NCI-H187 (cell line): ENCODE measurements at places on chromosomes 5 and 9.

DNA sequence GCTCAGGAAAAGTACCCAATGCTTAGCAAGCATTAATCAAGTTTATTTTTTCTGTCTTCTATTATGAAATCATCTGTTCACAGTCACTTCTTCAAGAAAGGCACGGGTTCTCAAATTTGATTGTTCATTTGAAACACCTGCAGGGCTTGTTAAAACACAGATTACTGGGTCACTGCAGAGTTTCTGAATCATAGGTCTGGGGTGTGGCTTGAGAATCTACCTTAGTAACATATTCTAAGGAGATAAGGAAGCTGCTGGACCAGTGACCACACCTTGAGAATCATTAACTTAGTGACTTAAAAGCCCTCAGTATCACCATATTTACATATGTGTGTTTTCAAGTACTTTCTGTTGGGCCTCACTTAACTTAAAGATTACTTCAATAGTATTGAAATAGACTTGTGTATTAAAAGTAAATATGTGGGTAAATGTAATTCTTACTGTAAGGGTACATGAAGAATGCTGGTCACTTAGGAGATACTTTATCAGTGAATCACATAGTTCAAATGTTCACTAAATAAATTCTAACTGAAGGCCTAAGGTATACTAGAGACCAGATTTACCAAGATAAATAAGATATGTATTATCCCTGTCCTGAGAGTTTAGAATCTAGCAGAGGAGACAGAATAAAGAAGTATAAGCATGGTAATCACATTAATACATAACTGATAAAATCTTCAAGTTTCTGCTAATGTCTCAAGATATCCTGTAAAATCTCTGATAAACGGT lies 1342.1 kb upstream of the C9orf72 start:
- no peak for DNase-seq

DNA sequence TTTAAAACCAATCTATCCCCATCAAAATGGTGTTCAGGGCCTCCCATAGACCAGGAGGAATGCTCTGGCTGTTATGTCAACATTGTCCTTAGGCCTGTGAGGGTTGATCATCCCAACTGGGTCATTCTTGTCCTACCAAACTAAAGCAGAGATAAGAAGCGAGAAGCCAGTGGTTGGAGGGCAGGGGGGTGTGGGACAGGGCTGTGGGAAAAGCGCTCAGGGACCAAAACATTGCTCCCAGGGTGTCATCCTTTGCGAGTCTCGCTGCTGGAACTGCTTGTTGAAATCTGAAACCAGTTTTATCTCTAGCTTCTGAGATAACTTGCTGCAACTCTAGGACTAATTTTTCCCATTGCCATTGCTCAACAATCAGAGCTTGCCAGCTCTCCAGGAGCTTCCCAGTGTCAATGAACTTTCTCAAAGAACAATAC lies 48.1 kb downstream of the SPATA31C2 start:
- DNase-seq, result no peak

GRCh38 chr5:39024884-39025283 lies 49.3 kb downstream of the RICTOR start:
- no peak for DNase-seq

GRCh38 chr9:117672369-117672768 lies 31.8 kb upstream of the TLR4 start:
- no peak for DNase-seq

GRCh38 chr5:158423623-158424200 lies 564.8 kb upstream of the CLINT1 start:
- DNase-seq, result no peak

GRCh38 chr5:178519804-178520203 lies 70.4 kb downstream of the COL23A1 start:
- no peak for DNase-seq

DNA sequence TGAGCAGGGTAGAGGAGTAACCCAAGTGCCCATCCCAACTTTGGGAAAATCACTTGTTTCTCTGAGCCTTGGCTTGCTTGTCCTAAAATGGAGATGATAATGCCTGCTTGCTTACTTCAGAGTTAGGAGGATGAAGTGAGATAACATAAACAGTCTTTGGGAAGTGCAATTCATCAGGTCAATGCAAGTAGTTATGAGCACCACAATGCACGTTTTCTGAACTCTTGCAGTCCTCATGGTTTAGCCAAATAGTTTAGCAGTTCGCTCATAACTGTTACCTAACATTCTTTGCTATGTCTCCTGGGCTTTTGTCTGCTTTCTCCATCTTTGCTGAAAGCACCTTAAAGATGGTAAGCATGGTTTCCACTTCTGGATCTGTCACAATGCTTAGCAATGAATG lies 270.0 kb downstream of the ADAMTSL1 start:
- DNase-seq, result no peak

DNA sequence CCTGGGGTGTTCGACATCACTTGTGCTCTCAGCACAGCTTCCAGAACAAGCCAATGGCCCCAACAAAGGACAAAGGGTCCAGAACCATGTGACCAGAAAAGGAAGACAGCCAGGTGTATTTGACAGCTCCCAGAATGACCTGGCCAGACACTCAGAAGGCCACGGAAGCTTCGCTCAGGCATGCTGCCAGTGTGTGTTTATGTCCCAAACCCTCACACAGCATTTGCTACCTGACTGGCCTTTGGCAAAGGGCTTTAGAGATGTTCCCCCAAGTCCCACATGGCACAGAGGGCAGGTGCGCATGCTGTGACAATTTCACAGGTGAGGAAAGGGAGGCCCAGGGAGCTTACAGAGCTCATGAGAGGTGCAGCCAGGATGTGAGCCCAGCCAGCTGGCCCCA lies 39.5 kb downstream of the MED10 start:
- DNase-seq, result no peak

- DNase-seq, result no peak
These were observed 481.9 kb downstream of the KDM4C start for GRCh38 chr9:7239708-7240107.

GRCh38 chr5:39190311-39191102 lies 28.9 kb downstream of the FYB1 start:
- DNase-seq, result no peak

DNA sequence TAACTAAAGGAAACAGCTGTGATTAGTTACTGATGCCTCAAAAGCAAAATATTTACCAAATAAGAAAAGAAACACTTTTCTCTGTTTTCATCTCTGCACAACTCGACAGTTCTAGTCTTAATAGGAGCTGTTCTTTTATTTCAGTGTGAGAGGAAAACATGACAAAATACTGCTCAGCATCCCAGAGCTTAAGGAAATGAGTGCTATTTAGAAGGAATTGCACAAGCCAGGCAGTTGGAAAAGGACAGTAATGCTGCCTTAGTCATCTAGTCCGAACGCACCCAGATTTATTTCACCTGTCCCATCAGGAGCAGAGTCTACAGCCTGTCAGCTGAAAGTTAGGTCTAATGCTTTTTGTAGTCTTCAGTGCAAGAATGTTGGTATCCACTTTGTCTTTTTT lies 12.3 kb downstream of the ZCCHC9 start:
- no peak for DNase-seq

DNA sequence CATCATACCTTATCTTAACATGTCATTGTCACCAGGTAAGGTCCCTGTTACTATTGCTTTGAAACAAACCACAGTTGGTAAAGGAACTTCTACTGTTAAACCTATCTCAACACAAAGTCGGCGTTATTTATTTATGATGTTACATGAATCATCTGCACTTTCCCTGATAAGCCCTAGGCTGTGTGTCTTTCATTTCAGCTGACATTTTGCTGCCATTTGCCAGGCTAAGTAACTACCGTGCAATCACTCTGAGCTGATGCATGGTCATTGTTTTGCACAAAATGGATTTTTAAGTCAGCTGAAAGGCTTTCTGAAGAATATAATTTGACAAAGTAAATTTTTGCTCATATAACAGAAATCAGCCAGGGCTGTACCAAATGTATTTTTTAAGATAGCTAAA lies 546.5 kb downstream of the ZNF608 start:
- DNase-seq, result no peak

GRCh38 chr5:10600626-10601245 lies 36.9 kb downstream of the ANKRD33B start:
- DNase-seq, result no peak

GRCh38 chr5:125868036-125868435 lies 555.2 kb upstream of the GRAMD2B start:
- no peak for DNase-seq

DNA sequence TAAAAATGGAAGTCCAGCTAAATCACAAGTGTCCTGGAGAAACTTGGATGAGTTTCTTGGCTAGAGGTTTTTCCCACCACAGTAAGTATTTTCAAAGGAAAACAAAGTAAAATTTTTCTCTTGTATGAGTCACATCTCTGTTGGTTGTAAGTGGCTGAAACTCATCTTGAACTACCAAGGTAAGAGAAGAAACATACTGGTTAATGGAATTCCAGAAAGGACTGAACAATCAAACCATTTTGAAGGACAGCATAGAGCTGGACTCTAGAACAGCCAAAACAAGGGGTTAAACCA lies 102.8 kb upstream of the CDKN2B start:
- no peak for DNase-seq

DNA sequence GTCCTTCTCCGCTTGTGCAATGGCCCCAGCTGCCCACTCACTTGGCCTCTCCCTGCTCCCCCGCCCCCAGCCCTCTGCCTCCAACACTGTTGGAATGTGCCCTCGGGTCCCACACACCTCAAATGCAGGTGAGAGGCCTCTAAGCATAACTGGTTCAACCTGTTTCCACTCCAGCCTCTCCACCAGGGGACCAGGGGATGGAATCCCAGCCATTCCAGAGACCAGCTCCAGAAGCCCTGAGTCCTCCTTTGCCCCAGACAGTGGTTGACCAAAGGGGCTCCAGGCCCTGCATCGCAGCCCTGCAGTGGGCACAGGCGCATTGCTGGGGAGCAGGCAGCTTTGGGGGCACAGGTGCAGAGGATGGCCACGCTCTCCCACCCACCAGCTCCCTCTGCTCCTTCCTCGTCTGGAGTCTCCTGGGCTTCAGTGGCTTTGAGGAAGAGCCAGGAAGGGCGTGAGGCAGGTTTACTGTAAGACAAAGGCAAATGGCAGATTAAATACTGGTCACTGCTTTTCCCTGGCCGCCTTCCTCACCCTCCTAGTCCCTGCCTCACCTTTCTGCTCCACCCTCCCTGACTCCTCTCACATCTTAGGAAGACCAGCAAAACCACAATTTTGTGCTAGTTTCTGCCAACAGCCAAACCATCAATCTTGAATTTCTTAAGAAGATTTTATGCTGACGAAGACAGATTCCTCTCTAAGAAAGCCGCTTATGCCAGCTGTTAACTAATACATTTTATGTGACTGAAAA lies 29.1 kb upstream of the IRX2 start:
- no peak for DNase-seq

DNA sequence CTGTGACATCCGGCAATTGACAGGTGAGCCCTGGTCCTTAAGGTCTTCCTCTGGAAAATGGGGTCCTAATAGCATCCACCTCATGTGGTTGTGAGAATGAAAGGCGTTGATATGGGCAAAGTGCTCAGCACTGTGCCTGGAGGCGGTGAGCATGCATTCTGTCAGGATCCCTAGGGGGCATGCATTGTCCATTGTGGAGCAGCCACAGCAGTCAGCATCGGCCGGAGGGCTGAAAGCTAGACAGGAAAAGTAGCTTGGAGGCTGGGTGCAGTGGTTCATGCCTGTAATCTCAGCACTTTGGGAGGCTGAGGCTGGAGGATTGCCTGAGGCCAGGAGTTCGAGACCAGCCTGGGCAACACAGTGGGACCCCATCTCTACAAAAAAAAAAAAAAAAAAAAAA lies 122.2 kb downstream of the LHX2 start:
- no peak for DNase-seq

- DNase-seq, result no peak
These were observed 131.7 kb downstream of the SUSD1 start for GRCh38 chr9:112043423-112043822.

- DNase-seq, result no peak
These were observed 185.0 kb downstream of the ATPSCKMT start for GRCh38 chr5:10064546-10065195.

- no peak for DNase-seq
These were observed 396.5 kb upstream of the MEF2C start for GRCh38 chr5:89279391-89280036.

DNA sequence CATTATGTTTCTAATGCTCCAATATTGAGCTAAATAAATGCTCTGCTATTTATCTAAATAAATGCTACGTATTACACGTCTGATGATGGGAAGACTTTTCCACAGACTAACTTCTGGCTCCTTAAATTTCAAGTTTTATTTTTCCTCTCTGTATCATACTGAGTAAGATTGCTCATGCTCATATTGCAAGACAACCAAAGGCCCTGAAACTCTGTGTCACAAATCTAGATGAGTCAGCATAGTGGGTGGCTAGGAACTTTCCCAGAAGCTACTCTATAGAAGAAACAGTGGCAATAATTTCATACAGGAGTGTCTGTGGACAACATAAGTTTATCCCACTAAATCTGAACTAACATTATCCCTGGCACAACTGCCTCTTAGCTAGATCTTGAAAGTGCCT lies 53.0 kb upstream of the RFX3 start:
- DNase-seq, result no peak

GRCh38 chr9:105238302-105238701 lies 6.1 kb upstream of the SLC44A1 start:
- no peak for DNase-seq

DNA sequence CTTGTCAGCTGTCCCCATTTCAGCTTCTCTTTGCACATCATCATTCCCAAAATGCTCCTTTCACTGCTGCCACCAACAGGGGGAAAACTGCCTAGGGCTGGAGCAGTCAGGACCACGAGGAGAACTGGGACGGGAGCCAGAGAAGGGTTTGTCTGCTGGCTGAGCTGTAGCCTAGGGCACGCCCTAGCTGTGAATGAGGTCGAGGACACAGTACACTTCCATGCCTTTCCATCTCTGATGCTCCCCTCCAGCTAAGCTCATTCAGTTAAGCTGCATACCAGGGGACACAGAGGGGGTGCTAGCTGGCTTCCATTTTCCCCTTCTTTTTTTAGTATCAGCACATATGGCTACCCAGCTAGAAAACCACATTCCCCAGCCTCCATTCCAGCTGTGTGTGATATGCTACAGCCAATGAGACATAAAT lies 64.7 kb downstream of the STK10 start:
- no peak for DNase-seq

GRCh38 chr5:56552612-56553268 lies 262.6 kb upstream of the MAP3K1 start:
- DNase-seq, result no peak

DNA sequence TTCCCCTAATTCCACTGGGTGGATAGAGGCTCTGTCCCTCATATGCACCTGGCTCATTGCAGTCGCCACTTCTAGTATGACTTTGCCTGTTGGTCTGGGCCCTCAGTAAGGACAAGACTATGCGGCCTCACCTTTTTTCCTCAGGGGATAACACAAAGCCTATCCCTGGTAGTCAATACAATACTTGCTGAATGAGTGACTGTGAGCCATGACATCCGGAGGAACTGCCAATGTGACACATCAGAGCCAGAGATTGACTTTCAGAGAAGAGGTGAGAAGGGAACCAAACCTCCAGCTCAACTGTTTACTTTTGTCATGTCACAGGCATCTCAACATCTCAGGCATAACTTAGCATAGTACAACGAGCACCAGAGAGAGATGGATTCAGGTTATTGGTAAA lies 371.3 kb downstream of the DMRT2 start:
- DNase-seq, result no peak
